GOT3 (cell line): ENCODE measurements at places on chromosomes 5 and 9.

DNA sequence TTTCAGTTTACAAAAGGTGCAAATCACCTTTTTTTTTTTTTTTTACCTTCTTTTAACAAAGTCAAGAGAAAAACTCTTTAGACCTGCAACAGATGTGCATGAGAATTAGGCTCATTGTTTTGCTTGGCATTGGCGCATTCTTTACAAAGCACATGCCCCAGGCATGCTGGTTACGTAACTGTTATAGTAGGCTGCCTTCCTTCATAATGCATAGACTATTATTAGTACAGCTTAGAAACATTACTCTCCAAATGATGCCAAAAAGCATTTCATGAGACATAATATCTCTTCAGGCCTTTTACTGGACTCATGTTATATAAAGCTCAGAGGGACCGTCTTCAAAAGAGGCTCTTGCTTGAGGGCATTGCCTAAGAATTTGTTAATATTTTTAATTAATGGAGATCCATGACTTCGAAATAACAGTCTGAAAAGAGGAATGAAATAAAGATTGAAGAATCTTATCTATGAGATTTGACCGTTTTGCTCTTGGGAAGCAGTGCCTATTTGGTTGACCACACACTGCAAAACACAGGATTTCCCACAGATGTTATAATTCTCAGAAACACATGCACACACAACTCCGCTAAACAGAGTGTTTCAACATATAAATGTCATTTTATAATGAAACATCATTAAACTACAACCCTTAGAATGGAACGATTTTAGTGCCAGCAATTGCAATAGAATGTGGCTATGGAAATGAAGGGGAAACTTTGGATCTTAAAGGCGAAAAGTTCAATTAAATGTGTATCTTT, 478.7 kb downstream of the PRR16 start:
- DNase-seq: no peak

GRCh38 chr5:1285141-1285540, 9.7 kb downstream of the TERT start:
- DNase-seq: no peak

DNA sequence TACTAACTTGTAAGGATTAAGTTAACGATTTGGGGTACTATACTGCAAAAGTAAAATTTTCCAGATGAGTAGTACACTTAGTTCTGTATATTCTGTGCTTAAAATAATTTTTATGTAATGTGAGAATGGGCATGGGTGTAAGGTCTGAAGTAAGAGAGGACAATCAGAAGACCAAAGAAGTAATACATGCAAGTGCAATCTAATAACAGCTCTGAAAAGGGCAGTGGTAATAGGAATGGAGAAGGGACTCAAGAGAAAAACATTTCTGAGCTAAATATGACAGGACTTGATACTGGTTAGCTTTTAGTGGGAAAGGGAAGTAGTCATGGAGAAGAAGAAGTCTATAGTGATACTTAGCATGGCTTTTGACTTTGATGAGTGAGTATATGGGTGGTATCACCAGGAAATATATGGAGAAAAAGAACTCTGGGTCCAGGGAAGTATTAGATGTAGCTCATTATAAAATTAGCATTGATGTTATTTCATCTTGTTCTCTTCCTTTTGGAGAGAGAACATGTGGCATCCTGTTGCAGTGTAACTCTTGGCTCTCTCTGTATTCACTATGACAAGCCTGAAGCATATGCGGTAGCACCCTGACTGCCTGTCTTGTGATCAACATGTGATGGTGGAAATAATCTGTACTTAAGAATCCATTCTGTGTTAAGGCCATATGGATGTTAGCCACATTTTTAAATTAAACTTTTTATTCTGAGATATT, 60.5 kb downstream of the ERCC6L2 start:
- no peak for DNase-seq

DNA sequence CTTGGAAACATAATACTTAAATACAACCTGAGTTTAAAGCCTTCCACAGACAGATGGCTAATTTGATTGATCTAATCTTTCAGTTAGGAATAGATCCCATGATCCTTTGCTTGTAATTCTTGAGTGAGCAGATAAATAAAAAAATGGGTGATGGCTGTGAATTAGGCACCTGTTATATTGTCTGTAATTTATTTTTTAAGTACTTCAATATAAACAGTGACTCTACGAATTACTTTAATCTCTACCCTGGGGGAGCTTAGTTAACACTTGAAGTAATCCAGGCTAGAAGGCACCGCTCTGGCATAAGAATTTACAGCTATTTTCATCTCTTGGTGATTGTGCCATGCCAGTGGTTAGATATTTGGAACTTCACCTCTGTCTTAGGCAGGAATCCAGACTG, 9.0 kb downstream of the EGFLAM start:
- DNase-seq: no peak

DNA sequence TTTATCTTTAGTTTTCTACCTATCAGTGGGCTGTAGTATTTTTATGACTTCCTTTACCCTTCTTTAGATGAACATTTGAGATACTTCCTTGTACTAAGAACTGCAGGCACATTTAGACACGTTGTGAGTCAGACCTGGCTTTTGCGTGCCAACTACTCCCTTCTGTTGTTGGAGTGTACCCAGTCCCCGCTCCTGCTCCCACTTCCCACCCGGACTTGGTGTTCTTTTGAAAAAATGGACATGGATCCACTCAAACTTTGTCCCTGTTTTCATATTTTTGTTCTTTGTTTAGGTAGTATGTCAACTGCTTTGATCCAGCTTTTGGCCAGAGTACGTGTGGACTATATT, 60.7 kb downstream of the PARP8 start:
- no peak for DNase-seq

DNA sequence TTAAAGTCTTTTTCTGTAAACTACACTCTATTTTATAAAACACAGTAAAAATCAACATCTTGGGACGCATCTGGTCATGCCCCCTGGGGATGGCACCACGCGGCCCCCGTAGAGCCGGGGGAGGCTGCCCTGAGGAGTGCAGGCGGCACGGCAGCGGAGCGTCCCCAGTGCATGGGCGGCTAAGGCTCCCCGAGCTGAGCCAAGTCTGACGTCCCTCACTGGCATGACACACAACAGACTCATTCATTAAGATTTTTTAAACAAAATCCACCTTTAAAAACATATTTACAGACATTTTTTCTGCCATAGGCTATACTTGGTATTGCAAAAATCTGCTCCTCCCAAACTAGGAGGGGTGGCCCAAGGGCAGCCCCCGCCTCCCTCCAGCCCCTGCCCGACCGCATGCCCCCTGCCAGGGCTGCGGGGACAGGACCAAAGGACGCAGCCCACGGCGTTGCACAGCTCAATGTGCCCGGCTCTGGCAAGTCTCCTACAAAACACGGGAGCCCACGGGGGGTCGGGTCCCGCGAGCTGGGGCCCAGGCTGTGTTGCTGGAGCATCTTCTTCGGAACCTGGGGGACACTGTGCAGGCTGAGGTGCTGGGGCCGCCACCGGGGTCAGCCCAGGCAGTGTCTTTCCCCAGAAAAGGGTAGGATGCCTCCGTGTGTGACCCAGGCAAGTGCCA, 11.8 kb upstream of the SEC16A start:
- no peak for DNase-seq

DNA sequence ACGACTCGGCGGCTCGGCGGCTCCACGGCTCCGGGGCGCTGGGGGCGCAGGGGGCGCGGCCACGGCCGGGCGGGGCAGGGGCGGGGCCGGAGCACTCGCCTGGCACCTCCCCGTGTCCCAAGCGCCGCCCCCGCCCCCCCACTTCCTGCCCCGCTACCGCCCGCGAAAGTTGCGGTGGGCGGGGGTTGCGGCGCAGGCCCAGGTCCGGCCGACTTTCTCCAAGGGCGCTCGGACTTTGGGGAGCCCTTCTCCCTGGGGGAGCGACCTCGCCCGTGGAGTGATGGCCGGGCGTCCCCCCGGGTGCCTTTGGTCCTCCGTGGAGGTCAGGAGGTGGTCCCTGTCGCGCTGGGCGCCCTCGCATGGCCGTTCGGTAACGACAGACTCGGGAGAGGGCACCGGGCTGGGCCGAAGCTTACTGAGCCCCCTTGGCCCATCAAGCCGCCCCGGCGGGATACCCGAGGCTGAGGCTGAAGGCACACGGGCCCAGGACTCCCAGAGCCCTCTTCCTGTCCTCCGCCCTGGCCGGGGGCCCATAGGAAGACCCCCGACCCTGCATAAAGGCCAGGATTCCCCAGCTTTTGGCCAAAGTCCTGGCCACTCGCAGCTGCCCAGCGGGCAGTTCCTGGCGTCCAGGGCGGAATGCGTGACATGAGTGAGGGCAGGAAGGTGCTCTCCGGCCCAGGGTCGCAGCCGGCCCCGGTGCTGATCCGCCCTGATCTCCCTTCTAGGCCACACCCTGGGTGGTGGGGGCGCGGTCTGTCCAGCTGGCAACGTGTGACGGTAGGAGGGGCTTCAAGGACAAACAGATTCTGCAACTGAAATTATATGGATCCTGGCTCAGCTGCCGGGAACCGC, 883 bp upstream of the VAV2 start:
- peak; percentile 59 for DNase-seq

- no peak for DNase-seq
These were observed 15.1 kb downstream of the SLCO6A1 start for GRCh38 chr5:102483736-102484135.

- DNase-seq: no peak
These were observed 76.9 kb upstream of the NFIL3 start for GRCh38 chr9:91500509-91501014.

DNA sequence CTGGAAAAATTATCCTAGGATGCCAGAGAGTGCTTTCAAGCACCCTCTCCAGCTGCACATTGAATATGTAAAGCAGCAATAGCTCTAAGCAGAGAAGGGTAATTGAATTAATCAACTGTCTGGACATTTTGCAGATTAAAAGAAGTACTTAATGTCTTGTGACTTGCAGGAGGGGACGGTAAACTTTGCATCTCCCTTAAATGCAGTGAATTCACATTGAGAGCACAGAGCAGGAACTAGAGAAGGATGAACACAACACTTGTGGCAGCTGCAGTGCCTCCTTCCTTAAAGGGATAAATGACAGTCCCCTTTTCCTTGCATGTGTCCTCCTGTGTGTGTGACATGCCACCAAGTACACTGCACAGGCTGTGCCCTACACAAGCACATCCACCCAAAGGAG, 7.4 kb upstream of the CDK5RAP2 start:
- no peak for DNase-seq

- no peak for DNase-seq
These were observed 11.8 kb upstream of the SPINK6 start for GRCh38 chr5:148191010-148191409.

- DNase-seq: no peak
These were observed 10.4 kb upstream of the PCDHGC3 start for GRCh38 chr5:141465351-141465750.

GRCh38 chr5:132226516-132227234, 978 bp downstream of the P4HA2 start:
- no peak for DNase-seq

GRCh38 chr5:38681029-38681706, 124.7 kb upstream of the LIFR start:
- DNase-seq: no peak

- no peak for DNase-seq
These were observed 51.0 kb downstream of the FKTN start for GRCh38 chr9:105608721-105609598.

DNA sequence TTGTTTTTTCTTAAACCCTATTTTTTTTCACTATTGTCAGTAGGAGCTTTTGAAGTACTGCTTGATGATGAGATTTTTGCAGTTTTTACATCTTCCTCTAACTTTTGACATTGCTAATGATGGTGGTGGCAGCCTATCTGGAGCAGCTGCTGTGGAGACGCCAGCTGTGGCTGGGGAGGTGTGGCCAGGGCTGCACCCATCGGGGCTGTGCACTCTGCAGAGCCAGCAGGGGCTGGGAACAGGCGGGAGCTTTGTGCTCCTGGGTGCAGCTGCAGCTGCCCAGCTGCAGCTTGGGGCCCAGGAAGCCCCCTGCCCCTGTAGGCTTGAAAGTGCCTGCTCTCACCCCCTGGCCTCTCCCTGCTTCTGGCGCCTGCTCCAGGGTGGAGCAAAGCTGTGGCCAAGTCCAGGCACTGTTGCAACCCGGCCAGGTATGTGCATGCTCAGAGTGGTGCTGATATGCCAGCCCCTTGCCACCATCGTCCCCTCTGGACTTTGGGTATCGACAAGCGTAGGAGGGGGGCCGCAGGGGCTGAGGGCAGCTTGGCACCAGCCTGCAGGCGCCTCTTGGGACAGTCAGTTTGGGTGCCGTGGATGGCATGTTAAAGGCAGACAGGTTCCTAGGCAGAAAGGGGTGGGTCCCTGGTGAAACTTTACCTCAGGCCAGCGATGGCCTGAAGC, 39.2 kb downstream of the FER start:
- DNase-seq: no peak

DNA sequence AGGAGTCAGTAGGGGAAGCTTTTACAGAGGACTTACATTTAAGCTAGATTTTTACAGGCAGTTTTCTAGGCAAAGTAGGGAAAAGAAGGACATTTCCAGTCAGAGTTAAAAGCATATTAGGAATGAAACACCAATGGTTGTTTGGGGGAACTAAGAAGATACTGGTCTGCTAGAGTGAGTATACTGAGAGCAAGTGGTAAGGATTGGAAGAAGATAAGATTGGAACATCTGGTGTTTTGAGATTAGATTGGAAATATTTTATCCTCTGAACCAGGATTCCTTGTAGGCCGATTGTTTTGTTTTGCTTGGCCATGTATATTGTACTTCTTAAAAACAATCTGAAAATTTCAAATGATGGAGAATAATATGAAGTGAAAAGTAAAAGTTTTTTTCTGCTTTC, 7.7 kb downstream of the FBXO38 start:
- no peak for DNase-seq

DNA sequence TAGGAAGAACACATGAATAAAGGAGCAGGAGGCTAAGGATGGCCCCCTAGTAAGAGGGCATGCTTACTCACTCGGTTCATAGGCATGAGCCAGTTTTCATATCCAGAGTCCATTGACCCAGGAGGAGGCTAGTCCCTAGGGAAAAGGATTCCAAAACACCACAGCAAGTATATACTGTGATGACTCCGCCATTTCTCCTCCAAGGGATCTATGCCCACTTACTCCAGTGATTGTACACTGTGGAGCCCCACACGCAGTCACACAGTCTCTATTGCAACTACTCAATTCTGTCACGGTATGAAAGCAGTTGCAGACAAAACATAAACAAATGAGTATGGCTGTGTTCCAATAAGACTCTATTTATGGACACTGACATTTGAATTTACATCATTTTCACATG, 117.7 kb upstream of the ALDH1B1 start:
- no peak for DNase-seq

GRCh38 chr5:38883842-38884241, 38.0 kb downstream of the OSMR start:
- DNase-seq: no peak

GRCh38 chr5:88826646-88827585, 56.1 kb downstream of the MEF2C start:
- DNase-seq: no peak

DNA sequence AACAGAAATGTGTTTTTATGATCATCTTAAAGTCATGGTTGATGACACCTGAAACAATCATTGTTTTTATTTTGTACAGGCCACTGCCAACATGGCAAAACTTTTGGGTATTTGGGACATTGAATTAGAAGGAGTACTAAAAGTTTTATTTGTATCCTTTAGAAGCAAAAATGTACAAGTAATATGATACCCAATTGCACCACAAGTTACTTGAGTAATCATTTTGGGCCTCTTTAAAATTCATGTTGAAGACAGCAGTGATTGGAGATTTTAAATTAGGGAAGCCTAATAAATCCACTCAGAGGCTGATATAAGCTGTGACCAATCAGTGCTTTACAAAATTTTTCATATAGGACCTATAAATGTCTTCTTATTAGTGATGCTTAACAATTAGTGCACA, 212.9 kb downstream of the MARCHF11 start:
- no peak for DNase-seq

- no peak for DNase-seq
These were observed 6.1 kb downstream of the PRRX2 start for GRCh38 chr9:129671519-129671918.

- no peak for DNase-seq
These were observed 64.2 kb downstream of the PCA3 start for GRCh38 chr9:76828447-76828846.
